ENCODE measurements at places on chromosomes 2 and 18. TPM values are rescaled to one million over a fixed set of nuclear protein-coding genes. Genes with fewer than 3 reads are reported as not detected.

DNA sequence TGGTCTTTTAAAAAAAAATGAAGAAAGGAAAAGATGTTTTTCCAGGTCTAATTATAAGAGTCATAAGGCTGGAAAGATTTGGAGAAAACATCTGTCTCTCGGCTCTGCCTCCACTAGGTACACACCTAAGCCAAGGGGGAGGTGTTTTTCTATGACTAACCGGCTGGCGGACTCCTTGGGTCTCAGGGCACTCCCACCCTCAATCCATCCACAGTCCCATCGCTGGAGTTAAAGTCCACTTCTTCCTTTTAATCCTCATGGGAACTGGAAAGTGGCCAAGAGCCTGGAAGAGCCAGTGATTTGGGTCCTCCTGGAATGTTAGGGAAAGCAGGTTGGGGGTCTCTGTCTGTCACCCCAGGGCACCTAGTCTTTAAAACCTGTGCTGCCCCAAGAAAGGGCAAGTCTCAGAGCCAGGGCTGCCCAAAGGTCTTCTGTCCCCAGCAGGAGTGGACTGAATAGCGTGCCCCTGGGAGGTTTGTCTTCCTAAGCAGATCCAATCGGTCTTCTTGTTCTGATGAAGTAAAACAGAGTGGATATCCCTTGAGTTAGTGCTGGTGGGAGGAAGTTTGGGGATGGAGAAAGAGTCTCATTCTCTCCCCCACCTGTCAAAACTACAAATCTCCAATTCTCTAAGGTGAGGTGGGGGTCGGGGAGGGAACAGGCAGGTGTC is 66.4 kb downstream of the MCFD2 start:
- no peak for DNase-seq

GRCh38 chr2:241555711-241556110 is 2.8 kb upstream of the BOK start:
- no peak for DNase-seq

DNA sequence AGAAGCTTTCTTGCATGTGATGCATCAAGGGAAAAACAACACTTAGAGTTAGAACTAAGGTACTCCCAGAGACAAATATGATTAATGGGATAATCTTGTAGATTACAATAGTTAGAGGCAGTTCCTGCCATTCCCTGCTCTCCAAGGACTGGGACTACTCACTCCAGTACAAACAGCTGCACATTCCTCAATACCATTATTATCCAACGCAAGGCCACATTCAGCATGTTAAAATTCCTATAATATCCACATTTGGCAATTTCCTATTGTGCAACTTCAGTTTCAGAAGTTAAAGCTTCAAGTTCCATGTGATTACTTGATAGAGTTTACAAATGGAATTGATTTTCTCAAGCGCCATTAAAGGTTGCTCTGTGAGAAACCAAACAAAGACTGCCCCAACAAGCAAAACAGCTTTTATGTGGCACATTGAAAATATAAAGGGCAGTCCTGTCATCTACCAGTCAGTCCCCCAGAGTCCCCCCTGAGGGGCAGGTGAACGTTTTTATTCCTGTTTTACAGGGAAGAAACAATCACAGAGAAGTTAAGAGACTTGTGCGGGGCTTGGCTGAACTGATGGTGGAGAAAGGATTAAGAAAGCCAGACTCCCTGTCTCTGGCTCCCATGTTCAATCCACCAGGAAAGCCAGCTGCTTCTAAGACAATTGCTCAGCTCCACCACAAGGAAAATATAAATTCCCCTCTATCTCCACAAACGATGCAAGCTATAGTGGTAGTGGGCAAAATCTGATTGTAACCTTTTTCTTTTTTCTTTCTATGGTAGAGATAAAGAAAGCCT is 72.6 kb downstream of the TXNL1 start:
- no peak for DNase-seq

- no peak for DNase-seq
Measured at GRCh38 chr2:125167152-125167551, 1142.1 kb downstream of the CNTNAP5 start.

The PLCD4 gene
- polyA plus RNA-seq: 6.2 TPM

The IL1RL1 gene
- polyA plus RNA-seq: 0.59 TPM

DNA sequence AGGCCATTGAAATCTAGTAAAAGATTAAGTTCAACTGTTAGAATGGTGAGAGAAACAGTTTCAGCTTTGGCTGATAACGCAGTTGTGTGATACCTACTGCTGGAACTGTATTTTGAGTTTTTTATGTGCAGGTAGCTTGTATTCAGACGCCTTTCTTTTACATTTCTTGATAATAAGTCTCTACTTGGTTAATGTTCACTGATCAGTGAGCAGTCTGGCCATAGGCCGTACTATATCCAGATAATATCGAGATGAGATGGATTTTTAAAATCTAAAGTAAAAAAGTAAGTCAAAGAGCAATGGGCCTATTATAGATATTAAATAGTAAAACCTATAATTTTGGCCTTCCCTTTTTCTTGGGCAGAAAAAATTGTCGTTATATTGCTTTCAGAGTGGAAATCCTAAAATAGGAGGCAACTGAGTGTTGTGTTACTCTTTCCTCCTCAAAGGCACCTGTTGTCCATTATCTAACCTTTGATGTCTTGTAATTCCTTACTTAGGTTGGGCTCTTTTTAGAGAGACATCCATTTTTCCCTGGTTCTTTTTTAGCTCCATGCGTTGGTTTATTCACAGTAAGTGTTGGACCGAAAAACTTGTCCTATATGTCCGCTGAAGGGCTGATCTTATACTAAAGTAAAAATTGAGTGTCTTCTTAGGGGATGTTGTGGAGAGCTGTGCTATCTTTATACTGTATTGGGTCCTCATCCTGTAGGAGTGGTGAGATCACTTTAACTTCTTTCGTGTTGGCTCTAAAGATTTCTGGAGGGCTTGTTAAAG is 1.7 kb downstream of the EML4 start:
- no peak for DNase-seq

- no peak for DNase-seq
Measured at GRCh38 chr18:47172476-47172875, 3.7 kb downstream of the IER3IP1 start.

- no peak for DNase-seq
Measured at GRCh38 chr2:37090019-37090477, 5.7 kb downstream of the GPATCH11 start.

All from right renal pelvis (tissue), 4 donors.